Activated CD4-positive, alpha-beta T cell treated with anti-CD3 and anti-CD28 coated beads, Interleukin-2, Interleukin-4, amounts not matched to agents 100 ng/mL and 50 ng/mL, durations not matched to agents 16 hours and 8 hours (primary cell): ENCODE measurements at places on chromosomes 13 and 19.

DNA sequence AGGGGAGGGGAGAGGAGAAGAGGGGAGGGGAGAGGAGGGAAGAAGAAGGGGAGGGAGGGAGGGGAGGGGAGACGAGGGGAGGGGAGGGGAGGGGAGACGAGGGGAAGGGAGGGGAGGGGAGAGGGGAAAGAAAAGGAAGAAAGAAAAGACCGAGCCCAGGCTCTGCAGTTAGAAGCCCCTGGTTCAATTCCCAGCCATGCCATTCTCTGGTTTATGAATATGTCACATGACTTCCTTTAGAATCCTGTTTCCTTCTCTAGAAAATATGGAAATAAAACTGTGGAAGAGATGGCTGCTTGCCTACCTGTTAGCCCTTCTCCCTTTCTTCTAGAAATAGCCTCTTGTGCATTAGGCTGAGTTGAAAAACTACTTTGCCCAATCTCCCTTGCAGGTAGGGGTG is 14.3 kb downstream of the TNNT1 start:
- DNase-seq = no peak

- no peak for DNase-seq
These were observed 1167.8 kb upstream of the PCDH20 start for GRCh38 chr13:62583466-62583865.

- peak; percentile 36 for DNase-seq
These were observed 6.2 kb downstream of the SETDB2 start for GRCh38 chr13:49450105-49450819.

DNA sequence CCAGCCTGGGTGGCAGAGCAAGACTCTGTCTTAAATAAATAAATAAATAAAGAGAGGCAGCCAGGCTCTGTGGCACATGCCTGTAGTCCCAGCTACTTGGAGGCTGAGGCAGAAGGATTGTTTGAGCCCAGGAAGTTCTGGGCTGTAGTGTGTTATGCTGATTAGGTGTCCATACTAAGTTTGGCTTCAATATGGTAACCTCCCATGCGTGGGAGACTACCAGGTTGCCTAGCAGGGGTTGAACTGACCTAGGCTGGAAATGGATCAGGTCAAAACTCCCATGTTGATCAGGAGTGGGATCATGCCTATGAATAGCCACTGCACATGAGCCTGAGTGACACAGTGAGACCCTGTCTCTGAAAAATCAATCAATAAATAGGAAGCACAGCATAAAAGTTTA is 4.0 kb upstream of the SNRNP70 start:
- no peak for DNase-seq

GRCh38 chr13:22168437-22169190 is 497.7 kb downstream of the FGF9 start:
- DNase-seq = no peak
